Activated T-helper 1 cell treated with anti-CD3 and anti-CD28 coated beads, Interleukin-12 subunit alpha, Interleukin-12 subunit beta, Interleukin-2, Interleukin-4 antibody, amounts not matched to agents 30 ng/mL and 10 ng/mL and 1 ng/mL, durations not matched to agents 14 hours and 24 hours and 36 hours (primary cell): ENCODE measurements at places on chromosomes 2 and 18. TPM values are rescaled to one million over a fixed set of nuclear protein-coding genes. Genes with fewer than 3 reads are reported as not detected.

DNA sequence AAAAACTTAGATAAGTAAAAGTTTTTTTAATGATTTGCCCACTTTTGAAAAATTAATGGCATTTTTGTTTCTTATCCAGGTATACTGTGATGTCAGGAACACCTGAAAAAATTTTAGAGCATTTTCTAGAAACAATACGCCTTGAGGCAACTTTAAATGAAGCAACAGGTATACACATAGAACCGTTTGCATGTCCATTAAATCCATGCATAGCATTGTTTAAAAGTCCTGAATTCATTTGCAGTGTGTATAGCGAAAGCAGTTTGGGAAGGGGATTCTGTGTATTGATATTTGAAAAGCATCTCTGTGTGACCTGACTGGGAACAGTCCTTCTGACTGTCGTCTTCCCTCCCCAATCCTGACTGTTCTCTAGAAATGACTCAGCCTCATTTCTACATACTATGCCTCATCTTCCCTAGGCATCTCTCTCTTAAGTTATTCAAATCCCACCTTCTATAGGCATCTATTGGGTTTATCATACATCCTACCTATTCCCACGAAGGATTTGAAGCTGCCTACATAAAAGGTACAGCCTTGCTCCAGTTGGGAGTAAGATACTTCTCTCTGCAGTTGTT is 79.2 kb upstream of the MAP3K20 start:
- no peak overlapping the region for H3K27ac ChIP-seq
- no peaks in the 10 kb centered on the region for H3K4me1 ChIP-seq
- no peaks in the 10 kb centered on the region for H3K36me3 ChIP-seq
- H3K4me3 ChIP-seq: no peak overlapping the region

GRCh38 chr2:19675856-19676460 is 225.8 kb downstream of the TTC32 start:
- H3K27me3 ChIP-seq: peaks cover 7% of the 10 kb centered on the region
- no peaks in the 10 kb centered on the region for H3K4me1 ChIP-seq
- H3K27ac ChIP-seq: no peak overlapping the region
- H3K4me3 ChIP-seq: no peak overlapping the region
- no peak for DNase-seq

- DNase-seq: no peak
- no peaks in the 10 kb centered on the region for H3K36me3 ChIP-seq
- H3K27me3 ChIP-seq: no peaks in the 10 kb centered on the region
- H3K4me3 ChIP-seq: no peak overlapping the region
These were observed 220.0 kb upstream of the TANK start for GRCh38 chr2:160940271-160940670.

Gene SERPINB3
- total RNA-seq: not detected in 2 replicates

DNA sequence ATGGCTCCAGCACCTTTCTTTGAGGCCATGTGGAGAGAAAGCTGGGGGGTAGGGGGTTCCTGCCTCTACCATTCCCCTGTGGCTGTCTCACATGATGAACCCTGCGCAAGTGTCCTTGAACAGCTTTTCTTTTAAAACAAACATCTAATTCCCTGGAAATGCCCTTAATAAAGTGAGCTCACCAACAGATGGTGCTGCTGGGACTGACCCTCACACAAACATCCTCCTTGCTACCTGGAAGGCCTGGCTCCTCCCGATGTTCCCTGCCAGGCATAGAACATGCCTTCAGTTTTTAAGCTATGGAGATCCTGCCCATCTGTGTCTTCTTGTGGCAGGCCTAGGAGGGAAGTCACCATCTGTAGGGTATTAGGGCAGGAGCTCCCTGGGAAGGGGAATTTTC is 60.7 kb upstream of the GATA6 start:
- H3K4me3 ChIP-seq: no peak overlapping the region
- no peak for DNase-seq
- no peaks in the 10 kb centered on the region for H3K36me3 ChIP-seq
- H3K27me3 ChIP-seq: no peaks in the 10 kb centered on the region

DNA sequence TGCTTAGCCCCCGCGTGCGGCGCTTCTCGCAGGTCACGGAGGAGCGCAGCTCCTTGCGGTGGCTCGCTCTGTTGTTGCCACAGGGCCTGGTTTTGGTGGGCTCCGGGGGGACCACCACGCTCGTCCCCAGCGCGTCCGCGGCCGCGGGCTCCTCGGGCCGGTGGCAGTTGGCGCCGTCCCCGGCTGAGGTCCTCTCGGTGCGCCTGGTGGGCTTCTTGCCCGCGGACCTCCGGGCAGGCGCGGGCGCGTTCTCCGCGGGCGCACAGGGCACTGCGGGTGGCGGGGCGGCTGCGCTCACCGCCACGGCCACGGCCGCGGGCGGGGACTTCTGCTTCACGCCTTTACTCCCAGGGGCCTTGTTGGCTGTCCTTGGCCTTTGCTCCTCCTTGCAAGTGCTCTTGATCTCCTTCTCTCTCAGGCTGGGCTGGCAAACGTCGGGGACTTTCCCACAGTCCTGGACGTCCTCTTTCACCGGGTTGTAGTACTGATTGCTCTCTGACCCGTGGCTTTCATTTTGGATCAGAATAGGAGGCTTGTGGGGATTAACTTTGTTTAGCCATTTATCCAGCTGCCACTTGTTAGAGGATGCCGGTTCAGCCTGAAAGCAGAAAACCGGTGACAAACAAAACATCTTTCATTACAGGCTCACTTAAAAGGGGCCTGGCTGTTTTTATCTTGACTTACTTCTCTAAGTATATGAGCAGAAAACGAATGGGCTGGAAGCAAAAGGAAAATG is 104.0 kb upstream of the REV1 start:
- DNase-seq: no peak
- H3K4me3 ChIP-seq: no peak overlapping the region
- H3K27me3 ChIP-seq: no peaks in the 10 kb centered on the region

Gene PSTPIP2
- total RNA-seq: 19.2 and 23.6 TPM in 2 replicates

DNA sequence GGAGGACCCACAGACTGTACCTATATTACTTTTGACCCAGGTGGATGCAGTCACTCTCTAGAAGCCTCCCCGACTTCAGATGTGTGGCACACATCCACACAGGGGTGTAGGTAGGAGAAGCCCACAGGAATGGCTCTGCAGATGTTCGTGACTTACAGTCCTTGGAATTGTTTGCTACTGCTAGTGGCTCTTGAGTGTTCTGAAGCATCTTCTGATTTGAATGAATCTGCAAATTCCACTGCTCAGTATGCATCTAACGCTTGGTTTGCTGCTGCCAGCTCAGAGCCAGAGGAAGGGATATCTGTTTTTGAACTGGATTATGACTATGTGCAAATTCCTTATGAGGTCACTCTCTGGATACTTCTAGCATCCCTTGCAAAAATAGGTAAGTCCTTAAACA is 605 bp downstream of the SLC9A4 start:
- no peaks in the 10 kb centered on the region for H3K4me1 ChIP-seq
- no peak overlapping the region for H3K4me3 ChIP-seq
- DNase-seq: no peak
- H3K27me3 ChIP-seq: peaks cover 51% of the 10 kb centered on the region
- H3K36me3 ChIP-seq: peaks cover 3% of the 10 kb centered on the region

GRCh38 chr2:134912361-134912760 is 6.3 kb upstream of the CCNT2 start:
- no peaks in the 10 kb centered on the region for H3K4me1 ChIP-seq
- H3K36me3 ChIP-seq: peaks cover 4% of the 10 kb centered on the region
- no peak overlapping the region for H3K27ac ChIP-seq
- DNase-seq: no peak

Gene OXER1
- total RNA-seq: 0.12 and 0.21 TPM in 2 replicates

DNA sequence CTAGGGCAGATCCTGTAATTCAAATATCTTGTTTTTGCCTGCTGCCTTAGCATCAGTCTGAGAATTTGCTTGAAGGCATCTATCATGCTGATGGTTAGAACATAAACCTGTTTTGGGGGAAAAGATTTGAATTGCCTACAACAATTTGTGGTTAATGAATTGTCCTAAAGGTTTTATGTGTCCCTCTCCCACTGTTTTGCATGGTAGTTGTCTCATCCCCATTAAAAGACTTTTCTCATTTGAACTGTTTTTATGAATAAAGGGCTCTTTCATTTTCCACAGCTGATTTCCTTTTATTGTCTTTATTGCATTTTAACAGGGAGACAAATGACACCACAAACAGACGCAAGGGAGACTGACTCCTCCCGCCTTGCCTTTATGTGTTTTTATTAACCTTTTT is 275.6 kb downstream of the PIK3C3 start:
- no peak overlapping the region for H3K27ac ChIP-seq
- DNase-seq: no peak

DNA sequence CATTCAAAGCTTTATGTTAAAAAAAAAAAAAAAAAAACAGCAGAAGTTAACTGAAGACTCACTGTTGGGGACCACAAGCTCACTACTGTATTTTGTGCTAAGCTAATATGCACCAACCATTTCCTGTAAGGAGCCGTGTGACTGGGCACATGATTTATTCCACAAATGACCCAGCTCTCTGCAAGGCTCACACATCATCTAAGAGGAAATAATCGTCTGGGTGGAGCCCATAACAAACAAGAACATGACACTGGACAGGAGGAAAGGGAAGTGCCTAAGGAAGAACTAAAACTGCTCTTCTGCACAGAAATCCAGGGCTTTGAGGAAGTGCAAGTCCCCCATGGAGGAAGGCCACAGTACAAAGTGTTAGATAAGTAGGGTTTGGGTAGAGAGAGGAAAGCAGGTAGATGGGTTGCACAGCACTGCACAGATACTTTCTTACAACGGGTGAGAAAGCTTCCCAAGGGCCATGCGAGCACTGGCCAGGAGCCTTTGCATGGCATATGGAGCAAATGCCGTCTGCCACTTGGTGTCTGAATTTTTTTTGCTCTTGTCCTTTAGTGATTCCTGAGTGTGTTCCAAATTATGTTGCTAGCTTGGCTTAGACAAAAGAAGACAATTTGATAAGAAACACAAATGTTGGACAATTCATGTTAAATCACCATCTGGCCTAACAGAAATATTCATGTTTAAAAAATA is 24.4 kb downstream of the NFE2L2 start:
- H3K4me3 ChIP-seq: peak overlapping the region; percentile 56
- H3K27ac ChIP-seq: peak overlapping the region; percentile 85
- peaks cover 74% of the 10 kb centered on the region for H3K4me1 ChIP-seq
- no peaks in the 10 kb centered on the region for H3K27me3 ChIP-seq
